ENCODE measurements at places on chromosomes 6 and 20.

- DNase-seq = no peak
Measured at GRCh38 chr6:139632840-139633239, 258.4 kb upstream of the CITED2 start.

GRCh38 chr20:44068316-44069201, 118.4 kb downstream of the JPH2 start:
- DNase-seq = no peak

- DNase-seq = no peak
Measured at GRCh38 chr20:19835533-19836222, 77.6 kb downstream of the RIN2 start.

- DNase-seq = no peak
Measured at GRCh38 chr6:14816116-14816859, 429.6 kb upstream of the JARID2 start.

GRCh38 chr20:24984961-24985640, 7.5 kb downstream of the APMAP start:
- DNase-seq = no peak

- no peak for DNase-seq
Measured at GRCh38 chr20:48238326-48238725, 453.0 kb upstream of the SULF2 start.

GRCh38 chr6:53066874-53067706, 1.9 kb downstream of the FBXO9 start:
- DNase-seq = no peak

- no peak for DNase-seq
Measured at GRCh38 chr6:24683297-24684296, 16.7 kb downstream of the ACOT13 start.

DNA sequence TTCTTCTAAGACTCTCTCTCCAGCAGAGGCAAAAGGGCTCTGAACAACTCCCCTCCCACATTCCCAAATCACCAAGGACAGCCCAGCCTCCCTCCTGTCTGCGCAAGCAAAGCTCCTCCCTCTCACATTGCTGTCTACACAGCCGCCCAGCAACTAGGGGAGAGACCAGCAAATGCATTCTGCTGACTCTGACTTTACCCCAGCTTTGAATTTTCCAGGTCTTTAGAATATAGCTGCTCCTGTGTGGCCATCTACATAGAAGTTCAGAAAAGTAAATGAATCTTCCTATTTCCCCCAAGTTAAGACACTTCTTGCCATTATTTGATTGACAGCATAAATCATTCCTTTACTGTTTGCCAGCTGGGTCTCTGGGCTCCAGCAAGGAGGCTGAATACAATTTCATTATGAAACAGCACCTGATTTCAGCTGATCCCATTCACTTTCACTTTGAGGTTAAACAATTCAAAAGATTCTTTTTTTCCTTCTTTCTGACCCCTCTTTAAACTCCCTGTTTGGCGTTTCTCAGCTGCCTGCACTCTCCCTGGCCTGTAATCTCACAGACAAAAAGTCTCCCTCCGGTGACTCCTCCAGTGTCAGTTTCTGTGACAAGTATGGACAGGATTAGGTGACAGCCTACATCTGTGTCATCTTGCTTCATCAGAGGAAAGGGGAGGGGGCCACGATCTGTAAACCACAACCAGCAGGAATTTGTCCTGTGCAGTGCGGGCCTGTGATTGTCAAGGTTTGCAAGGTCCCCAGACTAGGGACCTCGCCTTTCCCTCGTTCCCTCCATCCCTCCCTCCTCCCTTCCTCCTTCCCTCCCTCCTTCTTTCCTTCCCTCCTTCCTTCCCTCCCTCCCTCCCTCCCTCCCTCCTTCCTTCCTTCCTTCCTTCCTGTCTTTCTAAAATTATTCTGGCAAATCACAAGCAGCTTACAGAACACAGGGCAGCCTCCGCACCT, 205.6 kb upstream of the RIN2 start:
- DNase-seq = no peak

GRCh38 chr6:25535632-25536225, 116.3 kb upstream of the SCGN start:
- DNase-seq = no peak

GRCh38 chr6:22028403-22029090, 268.3 kb downstream of the PRL start:
- no peak for DNase-seq

- DNase-seq = no peak
Measured at GRCh38 chr6:110476046-110476849, at the start of gene SLC22A16. Gene SLC22A16, minus strand, starts transcription at chr6:110476613. Its CDS starts 39 bp downstream, at chr6:110476574.

DNA sequence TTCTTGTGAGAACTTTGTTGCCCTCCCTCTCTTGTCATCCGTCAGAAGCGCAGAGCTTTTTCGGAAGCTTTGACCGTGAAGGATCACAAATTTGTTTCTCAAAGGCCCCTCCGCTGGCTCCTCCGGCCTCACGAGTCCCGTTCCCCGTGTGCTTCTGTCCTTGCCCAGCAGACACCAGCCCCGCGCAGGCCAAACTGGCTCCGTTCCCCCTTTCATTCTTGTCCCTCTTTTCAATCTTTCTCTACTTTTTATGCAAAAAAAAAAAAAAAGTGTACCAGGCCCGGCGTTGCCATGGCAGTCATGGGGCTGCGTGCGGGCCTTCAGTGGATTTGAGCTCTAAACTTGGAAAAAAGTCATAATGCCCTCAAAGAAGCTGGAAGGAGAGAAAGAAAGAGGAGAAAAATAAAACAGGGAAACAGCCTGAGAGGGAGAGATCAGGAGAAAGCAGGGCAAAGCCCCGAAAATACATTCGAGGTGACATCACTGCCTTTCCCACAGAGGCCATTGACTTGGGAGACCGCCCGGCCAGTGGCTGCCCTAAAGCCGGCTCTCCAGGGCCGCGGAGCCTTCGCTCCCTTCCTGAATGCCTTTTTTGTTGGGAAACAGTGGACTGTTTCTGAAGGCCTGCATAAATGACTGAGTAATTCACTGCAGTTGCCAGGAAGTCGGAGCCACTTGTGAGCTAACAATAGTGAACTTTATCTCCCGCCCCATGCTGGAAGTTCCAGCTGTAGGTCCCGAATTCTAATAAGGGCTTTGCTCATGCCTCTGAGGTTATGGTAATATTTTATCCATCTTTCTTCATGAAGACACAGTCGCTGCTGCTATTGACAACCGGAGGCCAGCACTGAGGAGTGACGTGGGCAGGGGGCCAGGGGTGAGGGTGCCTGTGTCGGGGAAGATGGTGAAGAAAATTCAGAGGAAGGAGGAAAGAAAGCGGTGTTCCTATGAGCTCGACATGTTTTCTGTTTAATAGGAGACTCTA, 670.9 kb downstream of the QKI start:
- no peak for DNase-seq

- no peak for DNase-seq
Measured at GRCh38 chr6:134287859-134288537, 29.9 kb downstream of the SGK1 start.

DNA sequence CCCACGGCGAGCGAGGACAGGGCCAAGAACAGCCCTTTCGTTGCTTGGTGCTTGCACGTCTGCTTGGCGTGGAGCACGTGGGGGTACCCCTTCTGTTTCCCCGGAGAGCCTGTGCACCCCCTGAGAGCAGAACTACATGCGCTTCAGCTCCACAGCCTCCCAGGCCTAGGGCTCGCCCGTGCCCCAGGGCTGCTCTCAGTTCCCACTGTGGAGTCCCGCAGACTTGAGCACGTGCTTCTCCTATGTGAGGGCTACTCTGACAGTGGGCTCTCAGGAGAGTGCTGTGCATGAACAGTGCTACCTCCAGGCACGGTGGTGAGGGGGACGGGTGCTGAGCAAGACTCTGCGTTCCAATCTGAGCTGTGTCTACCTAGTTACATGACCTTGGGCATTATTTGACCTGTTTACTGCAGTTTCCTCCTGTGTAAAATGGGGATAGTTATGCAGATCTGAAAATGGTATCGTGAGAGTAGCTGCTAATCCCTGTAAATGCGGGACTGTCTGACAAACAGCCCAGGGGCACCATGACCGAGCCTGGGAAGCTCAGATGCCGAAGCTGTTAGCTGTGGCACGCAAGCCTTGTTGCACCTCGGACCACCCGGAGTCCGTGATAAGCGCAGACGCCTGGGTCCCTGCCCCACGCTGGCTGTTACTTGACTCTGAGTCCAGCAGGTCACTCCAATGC, 82.4 kb downstream of the IRF4 start:
- DNase-seq = no peak

DNA sequence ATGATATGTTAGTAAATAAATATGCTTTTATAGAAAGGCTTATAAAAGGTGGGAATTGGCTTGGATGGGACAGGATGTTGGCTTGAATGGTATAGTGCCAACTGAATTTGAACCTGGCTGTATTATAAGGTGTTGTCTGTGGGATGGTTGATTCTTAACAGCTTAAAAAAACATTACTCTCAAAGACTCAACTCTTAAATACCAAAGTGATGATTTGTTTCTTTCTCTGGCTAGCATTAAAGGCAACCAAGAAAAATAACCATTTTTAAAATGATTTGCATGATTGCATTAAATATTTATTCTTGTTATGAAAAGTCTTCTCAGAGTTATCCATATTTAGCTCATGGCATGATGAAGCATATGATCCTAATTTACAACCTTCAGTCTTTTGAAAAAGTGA, 216.2 kb downstream of the RIMS1 start:
- no peak for DNase-seq

DNA sequence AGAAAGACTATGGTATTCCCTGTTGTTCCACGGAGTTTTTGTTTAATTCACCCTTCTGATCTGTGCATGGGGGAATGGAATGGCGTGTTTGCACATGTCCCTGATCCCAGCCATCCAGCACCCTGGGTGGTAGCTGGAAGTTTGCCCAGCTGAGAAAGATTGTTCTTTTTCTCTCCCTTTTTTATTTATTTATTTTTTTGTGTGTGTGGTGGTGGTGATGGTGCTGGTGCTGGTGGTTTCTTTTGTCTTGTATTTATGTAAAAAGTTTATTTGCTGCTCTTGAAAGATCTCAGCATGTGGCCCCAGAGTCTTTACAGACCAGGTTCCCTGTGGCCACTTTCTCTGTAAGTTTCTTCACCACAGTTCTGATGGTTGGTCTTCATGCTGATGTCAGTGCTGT, 372.6 kb downstream of the UTRN start:
- no peak for DNase-seq

- DNase-seq = no peak
Measured at GRCh38 chr6:111874025-111874415, 768 bp upstream of the FYN start.

DNA sequence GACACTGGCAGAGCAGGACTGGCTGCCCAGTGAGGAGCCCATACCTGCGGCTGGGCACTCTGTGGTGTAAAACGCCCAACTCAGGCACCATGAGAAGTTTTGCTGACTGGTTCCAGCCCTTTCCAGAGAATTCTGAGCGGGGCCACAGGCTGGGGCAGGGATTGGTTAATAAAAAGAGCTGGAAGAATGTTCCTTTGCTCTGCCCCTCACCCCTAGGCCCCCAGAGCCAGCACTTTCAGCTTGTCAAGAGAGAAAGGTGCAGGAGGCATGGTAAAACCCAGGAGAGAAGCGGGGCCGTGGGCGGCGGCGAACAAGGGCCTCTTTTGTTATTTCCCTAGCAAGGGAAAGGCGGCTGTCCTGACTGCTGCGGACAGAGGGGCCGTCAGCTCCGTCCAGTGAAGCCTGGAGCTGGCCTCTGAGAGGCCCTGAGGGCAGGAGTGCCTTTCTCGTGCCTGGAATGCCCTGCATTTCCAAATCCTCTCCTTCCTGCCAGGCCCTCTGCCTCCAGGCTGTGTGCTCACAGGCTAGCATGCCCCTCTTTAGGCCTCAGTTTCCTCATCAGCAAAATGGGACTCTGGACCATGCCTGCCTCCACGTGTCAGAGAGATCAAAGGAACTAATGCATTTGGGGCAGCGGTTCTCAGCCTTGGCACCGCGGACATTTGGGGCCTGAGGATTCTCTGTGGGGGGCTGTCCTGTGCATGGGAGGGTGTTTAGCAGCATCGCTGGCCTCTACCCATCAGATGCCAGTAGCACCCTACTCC, 12.9 kb downstream of the SLC13A3 start:
- no peak for DNase-seq

DNA sequence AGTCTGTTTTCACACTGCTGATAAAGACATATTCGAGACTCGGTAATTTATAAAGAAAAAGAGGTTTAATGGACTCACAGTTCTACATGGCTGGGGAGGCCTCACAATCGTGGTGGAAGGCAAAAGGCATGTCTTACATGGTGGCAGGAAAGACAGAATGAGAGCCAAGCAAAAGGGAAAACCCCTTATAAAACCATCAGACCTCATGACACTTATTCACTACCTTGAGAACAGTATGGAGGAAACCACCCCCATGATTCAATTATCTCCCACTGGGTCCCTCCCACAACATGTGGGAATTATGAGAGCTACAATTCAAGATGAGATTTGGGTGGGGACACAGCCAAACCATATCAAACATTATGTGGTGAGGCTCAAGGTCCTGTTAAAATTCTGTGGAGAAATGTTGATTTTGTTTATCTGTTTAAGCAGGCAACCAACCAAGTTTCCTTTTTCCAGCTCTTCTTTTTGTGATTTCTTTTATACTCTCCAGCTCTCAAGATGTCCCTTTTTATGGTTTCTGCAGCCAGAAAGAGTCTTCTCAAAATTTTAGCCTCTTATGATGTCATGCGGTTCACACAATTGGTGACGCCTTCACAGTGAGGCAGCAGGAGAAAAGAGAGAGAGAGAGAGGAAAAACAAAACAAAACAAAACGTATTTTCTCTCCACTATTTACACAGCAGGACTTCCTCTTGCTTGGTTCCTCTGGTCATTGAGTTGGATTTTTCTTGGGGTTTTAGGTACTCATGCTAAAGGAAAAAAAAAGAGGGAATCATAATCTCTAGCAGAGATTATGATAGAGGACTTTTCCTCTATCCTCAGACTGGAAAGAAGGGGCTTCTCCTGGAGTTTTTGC, 18.0 kb downstream of the AIG1 start:
- no peak for DNase-seq

- DNase-seq = no peak
Measured at GRCh38 chr6:113587078-113587699, 270.0 kb upstream of the MARCKS start.

GRCh38 chr6:1311400-1312202, at the start of gene FOXQ1:
Gene FOXQ1, plus strand, starts transcription at chr6:1312098. Its CDS starts 607 bp downstream, at chr6:1312705.
- DNase-seq = no peak

DNA sequence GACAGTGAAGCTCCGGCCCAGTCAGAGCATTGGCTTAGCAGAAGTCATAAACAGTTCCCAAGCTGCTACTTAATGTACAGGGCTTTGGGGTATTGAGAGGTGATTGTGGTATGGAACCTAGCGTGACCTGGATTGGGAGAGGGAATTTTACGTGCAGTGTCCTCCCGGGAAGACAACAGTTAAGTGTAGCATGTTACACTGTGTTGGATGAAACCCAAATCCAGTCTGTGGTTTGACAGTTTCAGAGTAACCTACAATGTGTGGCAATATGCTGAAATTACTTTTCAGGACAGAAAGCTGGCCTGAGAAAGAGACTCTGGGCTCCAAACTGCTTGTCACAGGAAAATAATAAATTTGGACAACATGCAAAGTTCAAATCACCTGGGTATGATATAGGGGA, 28.1 kb upstream of the RALGAPA2 start:
- no peak for DNase-seq

- DNase-seq = no peak
Measured at GRCh38 chr6:170080169-170080827, 210.6 kb downstream of the DLL1 start.

GRCh38 chr6:44029444-44030185, 97.6 kb downstream of the MRPL14 start:
- DNase-seq = no peak

All from stimulated activated CD4-positive, alpha-beta T cell treated with anti-CD3 and anti-CD28 coated beads, Interleukin-15, amount 100 ng/mL, for 1 hour (primary cell).